ENCODE measurements at places on chromosomes 2 and 18.

DNA sequence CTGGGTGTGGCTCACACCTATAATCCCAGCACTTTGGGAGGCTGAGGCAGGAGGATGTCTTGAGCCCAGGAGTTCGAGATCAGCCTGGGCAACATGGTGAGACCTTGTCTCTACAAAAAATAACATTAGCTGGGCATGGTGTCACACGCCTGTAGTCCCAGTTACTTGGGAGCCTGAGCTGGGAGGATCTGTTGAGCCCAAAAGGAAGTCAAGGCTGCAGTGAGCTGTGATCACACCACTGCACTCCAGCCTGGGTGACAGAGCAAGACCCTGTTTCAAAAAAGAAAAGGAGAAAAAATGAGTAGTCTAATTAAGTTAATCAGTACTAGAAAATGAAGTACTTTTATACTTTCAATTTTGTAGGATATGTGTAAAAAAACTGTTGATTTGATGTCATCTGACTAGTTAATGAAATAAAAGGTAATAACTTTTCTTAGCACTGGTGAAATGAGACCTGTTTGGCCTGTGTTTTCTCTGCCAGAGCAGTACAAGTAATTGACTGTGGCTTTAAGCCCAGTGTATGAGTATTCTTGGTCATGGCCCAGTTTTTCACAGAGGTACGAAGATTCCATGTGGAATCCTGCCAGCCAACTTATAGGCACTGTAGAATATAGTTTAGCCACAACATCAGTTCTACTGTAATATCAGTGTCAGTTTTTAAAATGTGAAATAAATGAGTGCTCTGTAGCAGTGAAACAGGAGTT is 35.8 kb downstream of the MFSD6 start:
- DNase-seq, result no peak

GRCh38 chr2:233100192-233100998 is 40.3 kb downstream of the INPP5D start:
- peak; percentile 68 for DNase-seq

GRCh38 chr2:193253014-193253530 is 1058.3 kb upstream of the TMEFF2 start:
- DNase-seq, result no peak

DNA sequence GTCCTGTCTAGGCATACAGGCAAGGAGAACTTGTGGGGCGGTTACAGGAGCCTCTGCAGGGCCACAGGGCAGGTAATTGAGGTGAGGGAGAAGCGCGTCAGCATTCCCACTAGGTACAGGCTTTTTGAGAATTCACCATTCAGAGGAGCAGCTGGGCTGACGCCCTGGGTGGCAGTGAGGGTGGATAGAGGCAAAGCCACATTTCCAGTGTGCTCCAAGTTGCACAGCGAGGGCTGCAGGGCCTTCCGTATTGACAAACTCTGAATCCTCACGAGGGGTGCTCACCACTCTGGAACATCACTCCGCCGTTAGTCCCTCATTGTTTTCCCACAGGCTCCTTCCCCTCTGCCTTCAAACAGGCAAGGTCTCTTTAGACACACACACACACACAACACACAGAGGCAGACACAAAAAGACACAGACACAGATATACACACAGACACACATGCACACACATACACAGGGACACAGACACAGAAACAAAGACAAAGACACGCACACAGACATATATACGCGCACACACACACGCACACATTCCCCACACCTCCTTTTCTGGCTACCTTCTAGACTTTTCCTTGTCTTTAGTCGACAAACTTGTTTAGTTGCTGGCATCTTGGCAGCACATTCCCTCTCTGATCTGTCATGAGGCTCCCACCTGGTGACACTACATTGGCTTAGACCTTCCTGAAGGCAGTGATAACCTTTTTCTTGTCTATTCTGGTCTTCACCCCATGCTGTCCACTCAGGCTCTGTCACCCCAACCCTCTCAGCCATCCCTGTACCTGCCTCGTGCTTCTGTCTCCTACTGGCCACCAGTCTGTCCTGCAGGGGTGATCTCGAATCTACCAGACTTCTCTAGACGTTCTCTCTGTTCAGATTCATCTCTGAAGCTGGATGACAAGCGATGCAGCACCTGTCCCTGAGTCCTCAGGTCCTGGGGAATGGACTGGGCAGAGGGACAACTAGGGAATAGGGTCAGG is 136.8 kb downstream of the ALPK2 start:
- no peak for DNase-seq

GRCh38 chr2:16773080-16773713 is 107.6 kb upstream of the CYRIA start:
- no peak for DNase-seq

DNA sequence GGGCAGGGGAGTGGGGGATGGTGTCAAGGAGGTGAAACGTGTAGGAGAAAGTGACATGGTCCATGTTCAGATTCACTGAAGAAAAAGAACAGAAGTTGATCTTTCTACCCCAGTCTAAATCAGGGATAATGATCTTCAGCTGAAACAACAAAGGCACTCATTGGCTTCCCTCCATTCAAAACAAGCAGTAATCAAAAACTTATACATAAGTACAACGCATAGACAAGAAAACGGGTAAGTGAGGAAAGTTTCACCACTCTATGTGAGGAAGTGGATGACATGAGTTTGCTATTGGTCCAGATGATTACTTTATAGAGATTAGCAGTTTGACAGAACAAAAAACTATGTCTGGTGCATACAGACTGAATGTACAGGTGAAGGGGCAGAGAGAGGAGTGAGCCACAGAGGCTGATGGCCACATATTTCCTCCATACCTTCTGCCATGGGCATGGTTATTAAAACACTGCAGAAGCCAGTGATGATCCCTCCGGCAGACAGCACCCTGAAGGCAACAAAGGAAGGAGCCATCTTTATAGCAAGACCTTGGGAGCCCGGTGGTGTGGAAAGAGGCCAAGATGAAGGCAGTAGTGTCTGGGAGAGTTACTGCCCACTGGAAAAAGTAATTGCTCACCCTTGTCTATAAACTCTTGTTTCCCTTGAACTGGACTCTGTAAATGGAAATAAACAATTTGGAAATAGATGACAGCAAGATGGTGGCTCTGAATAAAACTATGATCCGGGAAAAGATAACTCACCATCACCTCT is 57.7 kb downstream of the SLC25A12 start:
- DNase-seq, result no peak

DNA sequence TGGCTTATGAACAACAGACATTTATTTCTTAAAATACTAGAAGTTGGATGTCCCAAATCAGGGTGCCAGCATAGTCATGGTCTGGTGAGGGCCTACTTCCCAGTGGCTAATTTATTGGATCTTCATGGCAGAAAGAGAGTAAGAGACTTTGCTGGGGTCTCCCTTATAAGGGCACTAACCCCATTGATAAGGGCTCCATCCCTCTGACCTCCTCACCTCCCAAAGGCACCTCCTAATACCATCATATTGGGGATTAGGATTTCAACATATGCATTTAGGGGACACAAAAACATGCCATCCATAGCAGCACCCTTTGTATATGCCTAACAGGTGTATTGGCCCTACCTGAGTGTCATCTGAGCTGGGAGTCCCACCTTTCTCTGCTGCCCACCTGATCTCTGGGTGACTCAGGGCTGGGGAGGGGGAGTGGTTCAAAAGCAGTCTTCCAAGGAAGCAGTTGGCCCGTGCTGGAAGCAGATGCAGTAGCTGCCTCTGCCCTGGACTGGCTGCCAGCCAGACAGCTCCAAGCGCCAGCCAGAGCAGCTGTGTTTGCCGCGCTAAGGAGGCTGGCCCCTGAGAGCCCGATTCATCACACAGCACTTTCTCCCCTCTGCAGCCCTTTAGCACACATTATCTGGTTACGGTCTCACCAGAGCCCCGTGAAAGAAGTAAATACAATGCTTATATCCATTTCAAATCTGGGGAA is 84.6 kb downstream of the SMAD7 start:
- no peak for DNase-seq
